ENCODE measurements at places on chromosomes 5 and 9.

DNA sequence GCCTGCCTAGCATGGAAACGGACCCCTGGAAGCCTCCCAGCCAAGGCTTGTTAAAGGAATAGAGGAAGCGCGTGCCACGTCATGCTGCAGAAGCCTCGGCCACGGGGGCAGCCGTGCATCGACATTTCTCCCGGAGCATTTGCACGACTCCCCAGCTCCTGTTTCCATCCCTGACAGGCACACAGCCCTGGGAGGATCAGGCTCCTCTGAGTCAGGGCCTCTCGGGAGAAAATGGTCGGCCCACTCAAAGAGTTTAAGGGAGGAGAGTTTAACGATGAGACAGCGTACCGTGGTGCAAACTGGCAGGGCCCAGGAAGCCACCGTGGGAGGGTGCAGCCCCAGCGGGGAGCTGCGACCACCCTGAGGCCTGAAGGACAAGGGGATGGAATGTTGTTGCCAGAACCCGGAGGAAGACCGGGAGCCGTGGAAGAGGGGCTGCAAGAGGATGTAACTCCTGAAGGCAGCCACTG lies 213.6 kb downstream of the PAX5 start:
- DNase-seq = no peak

GRCh38 chr9:124766326-124766725 lies 4.8 kb downstream of the NR6A1 start:
- no peak for DNase-seq

- no peak for DNase-seq
Measured at GRCh38 chr5:3954633-3955032, 359.0 kb downstream of the IRX1 start.

GRCh38 chr9:84045481-84046097 lies 65.0 kb downstream of the RMI1 start:
- DNase-seq = no peak

GRCh38 chr5:89065919-89066318 lies 182.9 kb upstream of the MEF2C start:
- no peak for DNase-seq

DNA sequence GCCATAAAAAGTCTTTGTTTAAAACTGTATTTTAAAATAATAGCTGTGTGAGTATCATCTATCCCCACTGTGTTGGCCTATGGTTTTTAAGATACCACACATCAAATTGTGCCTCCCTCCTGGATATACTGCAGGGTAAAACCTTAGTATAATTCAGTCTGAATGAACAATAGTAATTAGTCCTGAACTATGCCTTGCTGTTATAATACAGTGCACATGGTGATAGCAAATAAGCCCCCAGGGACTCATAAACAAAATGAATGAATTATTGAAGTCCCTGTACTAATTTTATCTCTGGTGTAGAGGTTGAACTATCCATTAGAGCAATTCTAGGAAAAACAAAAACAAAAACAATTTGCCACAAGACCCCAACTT lies 142.7 kb upstream of the ADAMTSL1 start:
- DNase-seq = no peak

GRCh38 chr5:124798890-124799289 lies 52.5 kb upstream of the ZNF608 start:
- DNase-seq = no peak

- DNase-seq = no peak
Measured at GRCh38 chr9:132742821-132743311, 72.6 kb downstream of the GTF3C4 start.

DNA sequence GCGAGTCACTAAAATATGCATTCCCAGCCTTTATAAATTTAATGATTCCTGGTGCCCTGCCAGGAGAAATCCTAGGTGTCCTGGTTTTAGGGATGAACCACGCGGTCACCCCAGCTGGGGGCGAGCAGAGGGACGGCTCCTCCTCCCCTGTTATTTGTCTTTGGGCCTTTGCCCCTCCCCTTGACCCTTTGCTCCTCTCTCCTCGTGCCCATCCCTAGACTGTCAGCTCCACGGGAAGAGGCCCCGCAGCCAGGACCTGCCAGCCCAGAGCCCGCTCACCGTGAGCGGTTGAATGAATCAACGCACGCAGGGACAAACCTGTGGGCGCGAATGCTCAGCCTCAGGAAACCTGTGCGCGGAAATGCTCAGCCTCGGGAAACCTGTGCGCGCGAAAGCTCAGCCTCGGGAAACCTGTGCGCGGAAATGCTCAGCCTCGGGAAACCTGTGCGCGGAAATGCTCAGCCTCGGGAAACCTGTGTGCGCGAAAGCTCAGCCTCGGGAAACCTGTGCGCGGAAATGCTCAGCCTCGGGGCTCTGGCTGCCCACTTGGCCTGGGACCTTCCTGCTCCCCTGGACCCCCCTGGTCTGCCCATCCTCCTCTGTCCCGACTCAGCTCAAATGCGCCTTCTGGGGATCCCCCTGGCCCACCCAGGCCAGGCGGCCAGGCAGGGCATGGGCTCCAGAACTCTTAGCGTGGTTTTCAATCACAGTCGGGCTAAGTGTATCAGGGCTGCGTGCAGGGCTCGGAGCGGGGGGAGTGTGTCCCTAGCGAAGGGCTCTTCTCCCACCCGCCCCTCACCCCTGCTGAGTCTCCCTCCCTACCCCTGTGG lies 140.5 kb upstream of the COL5A1 start:
- no peak for DNase-seq

DNA sequence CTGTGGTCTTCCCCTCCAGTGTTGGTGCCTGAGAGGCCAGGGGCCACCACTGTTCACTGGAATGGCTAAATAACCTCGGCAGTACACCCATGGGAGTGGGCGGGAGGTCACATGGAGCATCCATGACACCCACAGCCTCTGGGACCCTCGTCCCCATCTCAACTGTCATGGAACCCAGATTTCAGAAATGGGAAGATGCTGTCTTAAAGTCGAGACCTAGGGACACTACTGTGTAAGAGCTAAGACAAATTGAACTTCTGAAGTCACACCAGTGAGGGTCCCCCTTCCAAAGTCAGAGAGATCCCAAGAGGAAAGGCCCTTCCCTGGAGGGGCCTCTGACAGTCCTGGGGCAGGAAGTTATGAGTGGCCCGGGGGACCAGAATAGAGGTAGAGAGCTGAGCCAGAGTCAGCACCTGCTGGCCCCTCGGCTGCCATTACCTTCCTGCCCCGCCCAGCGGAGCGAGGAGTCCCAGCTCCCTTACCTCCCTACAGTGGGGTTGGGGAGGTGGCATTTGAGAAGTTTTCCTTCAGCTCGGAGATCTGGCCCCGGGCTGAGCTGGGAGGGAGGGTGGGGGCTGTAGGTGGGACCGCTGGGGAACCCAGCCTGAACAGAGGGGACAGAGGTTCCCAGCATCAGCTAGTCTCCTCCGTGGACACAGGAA lies 7.6 kb downstream of the BARX1 start:
- no peak for DNase-seq

DNA sequence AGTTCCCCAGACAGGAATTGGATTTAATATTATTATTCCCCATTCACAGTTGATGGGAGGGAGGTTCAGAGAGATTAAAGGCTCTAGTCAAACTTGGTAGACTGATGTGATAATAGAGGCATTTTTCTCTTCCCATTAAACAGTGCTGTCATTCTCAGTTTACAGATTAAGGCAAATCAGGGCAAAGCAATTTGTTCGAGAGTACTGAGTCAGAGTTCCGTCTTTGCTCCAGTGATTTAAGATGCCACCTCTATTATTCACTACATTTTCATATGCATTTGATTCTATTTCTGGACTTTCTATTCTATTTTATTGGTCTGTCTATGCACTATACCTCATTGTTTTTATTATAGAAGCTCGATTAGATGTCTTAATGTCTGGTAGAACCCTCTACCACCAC lies 201.0 kb upstream of the RAI14 start:
- DNase-seq = no peak

DNA sequence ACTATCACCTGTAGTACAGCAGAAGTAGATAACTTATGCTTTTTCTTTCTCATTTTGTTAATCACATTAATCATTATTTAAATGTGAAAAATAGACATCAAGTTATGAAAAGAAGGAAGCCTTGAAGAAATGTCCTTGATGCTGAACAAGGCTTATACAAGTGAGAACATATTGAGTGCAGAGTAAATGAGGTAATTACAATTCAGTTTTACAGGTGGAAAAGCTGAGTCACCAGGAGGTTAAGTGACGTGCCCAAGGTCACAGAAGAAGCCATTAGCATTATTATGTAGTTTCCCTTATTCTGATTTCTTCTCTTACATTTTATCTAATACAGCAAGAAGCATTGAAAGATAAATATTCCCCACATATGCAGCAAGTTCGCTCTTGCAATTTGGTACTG lies 998.5 kb upstream of the CDH6 start:
- no peak for DNase-seq

GRCh38 chr5:122680623-122681350 lies 94.1 kb upstream of the SNX2 start:
- DNase-seq = no peak

DNA sequence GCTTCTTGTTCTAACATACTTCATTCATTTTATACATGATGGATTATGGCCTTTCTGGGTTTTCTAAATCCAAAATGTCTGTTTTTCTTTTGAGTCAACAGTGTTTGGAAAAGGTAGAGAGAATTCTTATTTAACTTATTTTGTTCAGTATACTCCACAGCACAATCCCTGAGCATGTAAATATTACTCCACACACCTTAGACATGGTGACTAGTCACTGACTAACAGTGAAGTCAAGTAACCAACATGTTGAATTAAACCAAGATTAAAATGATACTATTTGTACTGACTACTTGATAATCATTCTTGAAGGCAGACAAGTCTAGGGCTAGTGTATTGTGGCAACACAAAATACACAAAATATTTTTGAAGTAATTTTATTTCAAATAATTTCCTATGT lies 55.0 kb downstream of the HAPLN1 start:
- no peak for DNase-seq

DNA sequence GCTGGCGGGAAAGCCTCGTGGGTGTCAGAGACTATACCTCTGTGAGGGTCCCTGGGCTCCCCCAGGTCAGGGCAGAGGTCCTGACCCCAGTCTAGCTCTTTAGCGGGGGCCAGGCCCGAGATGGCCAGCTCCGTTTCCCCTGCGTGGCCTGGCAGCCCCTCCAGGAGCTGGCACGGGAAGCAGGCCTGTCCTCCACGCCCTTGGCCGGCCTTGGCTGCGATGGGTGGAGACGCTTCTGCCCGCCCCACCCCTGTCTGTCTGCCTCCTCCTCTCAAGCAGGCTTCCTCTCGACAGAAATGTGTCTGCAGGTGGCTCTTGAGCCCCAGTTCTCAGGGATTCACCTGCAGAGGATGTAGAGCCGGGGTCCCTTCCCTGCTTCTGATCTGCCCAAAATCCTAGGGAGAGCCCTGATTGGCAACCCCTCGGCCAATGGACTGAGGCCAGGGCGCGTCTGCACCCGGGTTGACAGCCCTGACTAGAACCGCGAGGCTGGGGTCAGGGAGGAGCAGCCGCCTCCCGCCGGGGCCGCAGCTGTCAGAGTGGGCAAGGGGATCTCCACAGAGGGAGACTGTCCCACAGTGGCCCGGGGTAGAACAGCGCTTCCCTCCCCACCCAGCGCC lies 2.6 kb upstream of the GRIN1 start:
- DNase-seq = no peak

DNA sequence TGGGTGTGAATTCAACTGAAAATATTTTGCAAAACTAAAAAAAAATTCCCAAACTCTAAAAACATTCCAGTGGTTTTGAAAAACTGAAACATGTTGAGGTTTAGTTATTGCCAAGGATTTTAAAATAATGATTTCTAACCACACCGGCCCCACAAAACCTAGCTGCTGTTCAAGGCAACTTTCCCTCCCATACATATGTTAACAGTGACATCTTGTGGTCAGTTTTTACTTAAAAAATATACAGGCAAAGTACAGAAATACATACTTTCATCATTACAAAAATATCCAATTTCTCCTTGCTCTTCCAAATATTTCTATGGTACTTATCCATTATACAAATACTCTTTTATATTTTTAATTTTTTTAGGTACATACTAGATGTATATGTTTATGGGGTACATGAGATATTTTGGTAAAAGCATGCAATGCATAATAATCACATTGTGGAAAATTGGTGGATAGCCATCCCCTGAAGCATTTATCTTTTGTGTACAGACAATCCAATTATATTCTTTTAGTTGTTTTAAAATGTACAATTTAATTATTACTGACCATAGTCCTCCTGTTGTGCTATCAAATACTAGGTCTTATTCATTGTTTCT lies 34.4 kb upstream of the MRPS30 start:
- DNase-seq = peak; percentile 2

DNA sequence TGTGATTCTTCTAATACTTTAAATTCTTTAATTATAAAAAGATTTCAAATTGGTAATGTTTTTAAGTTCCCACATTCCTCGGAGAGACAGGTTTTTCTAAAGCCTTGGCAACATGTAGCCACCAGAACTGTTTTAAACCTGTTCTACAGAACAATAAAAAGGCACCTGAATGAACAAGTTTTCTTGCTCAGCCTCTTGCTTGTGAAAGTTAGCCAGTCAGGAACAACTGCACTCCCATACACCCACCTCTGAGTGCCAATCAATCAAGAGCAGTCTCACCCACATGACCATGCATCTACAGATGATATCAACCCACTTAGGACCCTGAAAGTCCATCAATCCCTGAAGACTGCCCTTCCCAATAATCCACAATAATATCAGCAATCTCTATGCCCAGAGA lies 62.3 kb downstream of the AP3B1 start:
- DNase-seq = no peak

DNA sequence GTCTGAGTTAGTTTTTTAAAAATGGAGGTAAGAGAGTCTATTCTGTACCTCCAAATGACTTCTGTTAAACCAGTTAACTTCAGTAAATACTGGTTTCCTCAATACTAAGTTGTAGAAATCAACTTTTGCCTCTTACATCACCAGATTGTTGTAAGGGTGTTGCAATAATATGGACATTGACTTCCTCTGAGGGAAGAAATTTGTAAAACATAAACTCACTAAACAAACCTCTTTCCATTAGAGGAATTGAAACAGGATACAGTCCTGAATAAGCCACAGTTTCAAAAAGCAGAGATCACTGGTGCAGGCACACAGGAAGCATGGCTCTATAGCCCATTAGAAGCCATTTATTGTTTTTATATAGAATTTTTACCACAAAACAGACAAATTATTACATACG lies 32.7 kb upstream of the SLCO6A1 start:
- no peak for DNase-seq

DNA sequence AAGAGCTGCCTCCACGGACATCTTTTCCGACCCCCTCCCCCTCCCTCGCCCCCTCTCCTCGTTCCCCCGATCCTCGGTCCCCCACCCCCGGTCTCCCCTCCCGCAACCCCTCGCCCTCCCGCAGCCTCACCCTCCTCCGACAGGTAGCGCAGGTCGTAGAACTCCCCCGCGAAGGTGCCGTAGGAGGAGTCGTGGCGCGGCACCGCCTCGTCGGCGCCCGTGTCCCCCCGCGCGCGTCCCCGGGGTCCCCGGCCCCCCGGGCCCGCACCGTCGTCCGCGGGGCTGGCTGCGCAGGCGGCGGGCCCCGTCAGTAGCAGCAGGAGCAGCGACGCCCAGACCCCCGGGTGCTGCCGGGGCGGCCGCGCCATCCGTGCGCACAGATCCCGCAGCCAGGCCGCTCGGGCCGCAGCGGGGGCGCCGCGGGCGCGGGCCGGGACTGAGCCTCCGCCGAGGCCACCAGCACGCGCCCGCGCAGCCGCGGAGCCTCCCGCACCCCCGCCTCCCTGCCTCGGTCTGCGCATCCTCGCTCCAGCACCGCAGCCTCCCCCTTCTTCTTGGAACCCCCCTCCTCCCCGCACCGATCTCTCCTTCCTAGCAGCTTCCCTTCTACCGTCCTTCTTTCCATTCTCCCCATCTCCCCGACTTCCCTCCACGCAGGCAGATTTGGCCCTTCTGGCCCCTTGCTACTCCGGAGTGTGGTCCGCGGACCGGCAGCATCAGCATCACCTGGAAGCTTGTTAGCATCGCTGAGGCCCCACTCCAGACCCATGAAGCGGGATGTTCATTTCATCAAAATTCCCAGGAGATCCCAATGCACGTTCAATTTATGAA lies at the start of gene FRRS1L:
TSS of gene FRRS1L (minus strand) at position 479 of the 831 bp plus-strand sequence. CDS start at position 368, 111 bp downstream.
- DNase-seq = no peak

- DNase-seq = no peak
Measured at GRCh38 chr9:115969096-115969495, 184.5 kb upstream of the PAPPA start.

Measured in brain microvascular endothelial cell (primary cell).